ENCODE measurements at places on chromosomes 13 and 19. TPM values are rescaled to one million over a fixed set of nuclear protein-coding genes. Genes with fewer than 3 reads are reported as not detected.

DNA sequence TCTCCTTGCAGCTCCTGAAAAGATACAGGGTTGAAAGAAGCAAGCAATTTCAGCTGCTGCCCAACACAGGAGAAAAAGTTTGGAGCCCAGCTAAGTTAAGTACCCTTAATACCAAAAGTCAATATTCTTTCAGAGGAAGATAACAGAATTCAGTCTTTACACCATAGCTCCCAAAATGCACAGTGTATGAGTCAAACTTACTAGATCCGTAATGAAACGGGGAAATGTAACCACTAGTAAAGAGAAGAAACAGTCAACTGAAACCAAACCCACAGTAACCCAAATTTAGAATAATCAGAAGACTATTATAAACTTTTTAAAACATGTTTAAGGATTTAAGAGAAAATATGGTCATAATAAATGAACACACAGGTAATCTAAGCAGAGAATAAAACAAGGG lies 45.2 kb downstream of the SUCLA2 start:
- DNase-seq: no peak

GRCh38 chr19:55672418-55672817 lies 2.6 kb upstream of the EPN1 start:
- DNase-seq: no peak

GRCh38 chr13:94232956-94233355 lies 246.5 kb downstream of the DCT start:
- no peak for DNase-seq

GRCh38 chr13:83272076-83272475 lies 610.2 kb downstream of the SLITRK1 start:
- DNase-seq: no peak

GRCh38 chr19:44430956-44431355 lies 17.3 kb downstream of the ZNF229 start:
- DNase-seq: no peak

- no peak for DNase-seq
These were observed 8.9 kb downstream of the PIP5K1C start for GRCh38 chr19:3691372-3691716.

GRCh38 chr19:27764186-27764804 lies 1448.7 kb downstream of the UQCRFS1 start:
- no peak for DNase-seq

- no peak for DNase-seq
These were observed 21.4 kb downstream of the GAS6 start for GRCh38 chr13:113842336-113843062.

DNA sequence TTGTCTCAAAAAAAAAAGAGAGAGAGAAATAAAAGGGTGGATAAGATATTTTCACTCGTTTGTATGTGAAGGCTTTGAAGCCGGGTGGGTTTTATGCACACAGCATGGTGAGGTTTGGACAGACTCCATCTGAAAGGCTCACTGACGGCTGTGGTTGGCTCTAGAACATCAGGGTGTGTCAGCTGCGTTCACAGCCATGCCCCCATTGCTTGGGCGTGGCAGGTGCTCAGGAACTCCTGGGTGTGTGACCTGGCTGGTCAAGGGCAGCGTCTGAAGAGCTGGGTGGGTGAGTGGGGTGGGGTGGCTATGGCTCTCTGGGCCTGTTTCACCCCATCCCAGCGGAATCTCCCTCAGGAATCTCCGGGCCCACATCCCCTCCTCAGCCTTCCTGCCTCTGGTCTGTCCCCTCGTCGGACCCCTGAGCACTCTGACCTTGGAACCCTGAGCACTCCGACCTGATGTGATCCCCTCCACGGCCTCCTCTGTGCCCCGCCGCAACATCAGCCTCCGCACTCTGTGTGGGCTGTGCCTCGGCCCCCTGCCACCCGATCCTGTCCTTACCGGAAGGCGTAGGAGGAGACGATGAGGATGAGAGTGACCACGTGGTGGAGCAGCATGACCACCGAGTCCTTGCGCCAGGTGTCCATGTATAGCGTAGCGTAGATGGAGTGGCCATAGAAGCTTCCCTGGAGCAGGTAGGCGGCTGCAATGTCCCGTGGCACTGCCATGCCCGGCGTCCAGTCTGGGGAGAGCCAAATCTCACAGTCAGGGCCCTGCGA lies 12.2 kb downstream of the CERS1 start:
- DNase-seq: no peak

DNA sequence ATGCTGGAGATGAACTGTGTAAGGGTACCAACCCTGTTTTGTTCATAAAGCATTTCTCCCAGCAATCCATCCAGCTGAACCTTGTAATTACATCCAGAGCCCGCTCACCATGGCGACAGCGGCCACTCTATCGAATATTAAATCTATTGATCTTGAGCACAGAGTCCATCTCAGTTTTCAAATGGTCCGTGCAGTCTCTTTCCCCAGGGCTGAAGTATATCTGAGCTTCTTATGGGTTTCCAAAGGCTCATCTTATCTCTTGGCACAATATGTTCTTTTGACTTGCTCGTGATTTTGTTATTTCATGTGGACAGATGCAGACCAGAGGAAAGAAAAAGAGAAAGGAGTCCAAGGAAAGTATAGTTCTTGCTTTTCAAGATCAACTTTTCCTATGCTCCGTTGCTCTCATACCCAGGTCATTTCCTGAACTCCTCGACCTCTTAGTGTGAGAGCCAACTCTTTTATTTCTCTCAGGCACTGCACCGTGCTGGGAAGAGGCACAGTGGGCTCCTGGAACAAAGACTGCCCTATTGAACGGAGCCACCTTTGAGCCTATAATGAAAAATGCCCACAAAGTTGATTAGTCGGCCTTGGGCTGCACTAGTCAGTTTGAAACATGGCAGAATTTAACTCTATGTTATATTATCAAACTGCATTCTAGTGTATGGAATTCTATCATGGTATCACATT lies 66.7 kb downstream of the RFC3 start:
- DNase-seq: no peak

DNA sequence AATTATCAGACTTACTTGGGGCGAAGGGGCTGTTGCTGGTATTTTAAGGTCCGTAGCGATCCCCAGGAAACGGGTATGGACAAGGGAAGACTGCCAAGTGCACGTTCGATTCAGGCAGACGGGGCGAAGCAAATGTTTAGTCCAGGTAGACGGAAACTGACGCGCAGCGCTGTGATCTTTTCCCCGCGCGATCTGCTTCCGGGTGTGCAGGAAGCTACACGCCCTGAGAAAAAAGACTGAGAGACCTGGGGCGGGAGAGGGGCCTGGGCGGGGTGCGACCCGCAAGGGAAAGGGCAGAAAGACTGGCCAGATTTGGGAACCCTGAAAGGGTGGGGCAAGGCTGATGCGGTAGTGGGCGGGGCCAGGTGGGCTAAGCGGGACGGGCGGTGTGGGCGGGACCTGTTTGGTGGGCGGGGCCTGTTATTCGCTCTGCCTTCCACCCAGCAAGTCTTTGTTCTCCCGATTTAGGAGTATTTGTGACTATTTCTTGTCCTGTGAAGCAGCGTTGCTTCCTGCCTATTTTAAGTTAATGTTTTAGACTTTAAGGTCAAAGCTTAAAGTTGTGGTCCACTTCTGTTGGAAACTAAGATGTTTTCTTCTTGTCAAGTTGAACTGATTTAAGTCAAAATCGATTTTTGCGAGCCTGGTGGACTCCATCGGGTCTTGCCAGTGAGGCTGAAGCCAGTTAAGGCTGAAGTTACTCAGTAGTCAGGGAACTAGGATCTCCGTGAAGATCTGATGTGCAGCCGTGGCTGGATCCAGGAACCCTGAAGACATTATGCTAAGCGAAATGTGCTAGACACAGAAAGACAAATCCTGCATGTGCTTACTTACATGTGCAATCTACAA lies at the start of gene ZNF836:
ZNF836 (minus strand) TSS at position 301 of the 849 bp plus-strand sequence. CDS start 3,549 bp downstream, outside the sequence.
- DNase-seq: peak; percentile 88

GRCh38 chr13:30816736-30817135 lies 81.4 kb downstream of the ALOX5AP start:
- DNase-seq: no peak

NKPD1 gene
- polyA plus RNA-seq: 0.21 TPM

TMEM255B gene
- 9.5 TPM for polyA plus RNA-seq

WDR88 gene
- polyA plus RNA-seq: 2.1 TPM

DLL3 gene
- polyA plus RNA-seq: 0.70 TPM

CEBPA gene
- polyA plus RNA-seq: 4.0 TPM

Measured in renal pelvis (tissue), 12 donors.